ENCODE measurements at places on chromosomes 6 and 20. TPM values are rescaled to one million over a fixed set of nuclear protein-coding genes. Genes with fewer than 3 reads are reported as not detected.

DNA sequence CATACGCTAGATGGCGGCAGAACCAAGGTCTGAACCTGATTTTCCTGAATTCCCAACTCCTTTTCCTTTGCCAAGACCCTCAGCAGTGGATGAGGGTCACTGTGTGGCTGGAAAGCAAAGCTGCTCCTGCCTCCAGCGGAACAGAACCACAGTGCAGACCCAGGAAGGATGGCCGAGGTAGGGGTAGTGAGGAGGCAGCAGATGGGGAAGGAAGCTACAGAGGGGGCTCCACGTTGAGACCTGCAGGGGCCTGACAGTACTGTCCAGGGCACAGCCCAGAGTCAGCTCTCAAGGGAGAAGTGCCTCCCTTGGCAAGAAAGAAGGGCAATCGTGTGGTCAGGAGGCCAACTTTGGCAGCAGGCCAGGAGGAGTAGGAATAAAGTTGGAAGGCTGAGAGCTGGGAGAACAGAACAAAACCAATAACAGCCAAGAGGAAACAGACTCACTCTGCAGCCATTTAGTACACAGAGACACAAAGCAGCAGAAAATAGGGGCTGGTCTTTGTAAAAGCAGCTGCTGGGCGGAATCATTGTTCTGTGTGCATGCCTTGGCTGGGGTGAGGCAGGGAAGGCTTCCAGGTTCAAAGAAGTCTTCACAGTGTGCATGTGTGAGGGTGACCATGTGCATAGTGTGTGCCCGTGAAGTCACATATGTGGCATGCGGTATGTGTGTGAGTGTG is 3.1 kb downstream of the GABRR2 start:
- H3K36me3 ChIP-seq: peaks cover 5% of the 10 kb centered on the region
- peak; percentile 54 for DNase-seq
- peaks cover 6% of the 10 kb centered on the region for H3K4me1 ChIP-seq
- H3K4me3 ChIP-seq: no peak overlapping the region

DNA sequence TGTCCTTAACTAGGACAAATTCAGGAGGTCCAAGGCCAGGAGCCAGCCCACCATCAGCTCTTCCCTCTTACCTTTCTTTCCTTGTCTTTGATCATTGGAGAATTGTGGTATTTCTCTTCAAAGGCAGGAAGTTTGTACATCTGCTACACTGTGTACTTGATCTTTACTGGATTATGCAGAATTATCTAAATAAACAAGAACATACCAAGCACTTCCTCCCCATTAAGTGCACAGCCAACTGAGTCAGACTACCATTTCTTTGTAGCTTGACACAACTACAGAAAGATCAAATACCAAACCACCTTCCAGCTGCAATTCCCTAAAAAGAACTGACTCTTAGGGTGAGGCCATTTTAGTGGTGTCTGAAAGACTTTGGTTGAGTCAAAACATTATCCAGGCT is 195.1 kb downstream of the HDGFL1 start:
- peaks cover 5% of the 10 kb centered on the region for H3K4me1 ChIP-seq
- DNase-seq: peak; percentile 85

DNA sequence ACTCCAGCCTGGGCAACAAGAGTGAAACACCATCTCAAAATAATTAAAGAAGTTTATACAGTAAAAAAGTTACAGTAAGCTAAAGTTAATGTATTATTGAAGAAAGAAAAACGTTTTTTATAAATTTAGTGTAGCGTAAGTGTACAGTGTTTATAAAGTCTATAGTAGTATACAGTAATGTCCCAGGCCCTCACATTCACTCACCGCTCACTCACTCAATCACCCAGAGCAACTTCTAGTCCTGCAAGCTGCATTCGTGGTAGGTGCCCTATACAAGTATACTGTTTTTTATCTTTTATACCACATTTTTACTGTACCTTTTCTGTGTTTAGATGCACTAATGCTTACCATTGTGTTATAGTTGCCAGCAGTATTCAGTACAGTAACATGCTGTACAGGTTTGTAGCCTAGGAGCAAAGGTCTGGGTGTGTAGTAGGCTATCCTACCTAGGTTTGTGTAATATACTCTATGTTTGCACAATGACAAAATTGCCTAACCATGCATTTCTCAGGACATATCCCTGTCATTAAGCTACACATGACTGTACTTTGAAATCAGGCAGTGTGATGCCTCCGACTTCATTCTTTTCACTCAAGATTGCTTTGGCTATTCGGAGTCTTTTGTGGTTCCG is 16.7 kb downstream of the MGME1 start:
- no peak overlapping the region for H3K4me3 ChIP-seq
- peaks cover 2% of the 10 kb centered on the region for H3K36me3 ChIP-seq
- no peak overlapping the region for H3K27ac ChIP-seq
- H3K27me3 ChIP-seq: no peaks in the 10 kb centered on the region
- no peak for DNase-seq
- peaks cover 4% of the 10 kb centered on the region for H3K4me1 ChIP-seq

- DNase-seq: peak; percentile 2
- H3K4me1 ChIP-seq: no peaks in the 10 kb centered on the region
- no peak overlapping the region for H3K4me3 ChIP-seq
- no peaks in the 10 kb centered on the region for H3K36me3 ChIP-seq
- no peaks in the 10 kb centered on the region for H3K27me3 ChIP-seq
These were observed 252.9 kb downstream of the TPBG start for GRCh38 chr6:82616386-82617028.

DNA sequence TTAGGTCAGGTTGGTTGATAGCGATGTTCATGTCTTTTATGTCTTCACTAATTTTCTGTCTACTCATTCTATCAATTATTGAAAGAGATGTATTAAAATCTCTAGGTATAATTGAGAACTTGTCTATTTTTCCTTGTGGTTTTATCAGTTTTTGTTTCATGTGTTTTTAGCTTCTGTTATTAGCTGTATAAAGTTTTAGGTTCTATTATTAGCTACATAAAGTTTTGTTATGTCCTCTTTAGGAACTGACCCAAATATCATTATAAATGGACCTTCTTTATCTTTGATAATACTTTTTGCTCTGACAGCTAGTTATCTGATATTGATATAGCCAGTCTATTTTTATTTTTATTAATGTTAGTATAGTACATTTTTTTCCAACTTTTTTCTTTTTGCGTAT is 92.4 kb upstream of the TMEM170B start:
- no peaks in the 10 kb centered on the region for H3K36me3 ChIP-seq
- DNase-seq: no peak
- no peak overlapping the region for H3K27ac ChIP-seq
- H3K27me3 ChIP-seq: no peaks in the 10 kb centered on the region

GRCh38 chr6:195861-196360 is 96.4 kb upstream of the DUSP22 start:
- H3K27ac ChIP-seq: no peak overlapping the region
- no peak overlapping the region for H3K4me3 ChIP-seq
- DNase-seq: peak; percentile 22
- no peaks in the 10 kb centered on the region for H3K4me1 ChIP-seq
- H3K36me3 ChIP-seq: no peaks in the 10 kb centered on the region

- no peak for DNase-seq
- no peak overlapping the region for H3K27ac ChIP-seq
- no peaks in the 10 kb centered on the region for H3K27me3 ChIP-seq
- H3K4me1 ChIP-seq: peaks cover 7% of the 10 kb centered on the region
- H3K36me3 ChIP-seq: no peaks in the 10 kb centered on the region
These were observed 549.6 kb upstream of the CITED2 start for GRCh38 chr6:139923964-139924475.

DNA sequence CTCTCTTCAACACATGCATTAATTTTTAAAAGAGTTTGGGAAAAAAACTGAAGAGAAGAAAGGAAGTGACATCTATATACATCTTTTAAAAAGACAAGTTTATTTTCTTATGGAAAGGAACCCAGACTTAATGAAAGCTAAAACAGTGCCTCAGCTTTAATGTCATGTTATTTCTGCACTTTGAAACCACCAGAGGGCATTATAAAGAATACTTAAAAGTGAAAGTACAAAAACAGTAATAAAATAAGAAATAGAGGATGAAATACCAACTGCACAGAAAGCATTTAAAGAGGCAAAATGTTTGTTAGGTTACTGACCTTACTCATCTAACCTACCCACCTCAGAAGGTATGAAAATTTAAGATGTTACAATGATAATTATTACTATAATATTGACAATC is 98.8 kb downstream of the HUS1B start:
- H3K27me3 ChIP-seq: no peaks in the 10 kb centered on the region
- peaks cover 21% of the 10 kb centered on the region for H3K36me3 ChIP-seq
- H3K27ac ChIP-seq: no peak overlapping the region
- no peak for DNase-seq
- H3K4me1 ChIP-seq: no peaks in the 10 kb centered on the region
- no peak overlapping the region for H3K4me3 ChIP-seq

DNA sequence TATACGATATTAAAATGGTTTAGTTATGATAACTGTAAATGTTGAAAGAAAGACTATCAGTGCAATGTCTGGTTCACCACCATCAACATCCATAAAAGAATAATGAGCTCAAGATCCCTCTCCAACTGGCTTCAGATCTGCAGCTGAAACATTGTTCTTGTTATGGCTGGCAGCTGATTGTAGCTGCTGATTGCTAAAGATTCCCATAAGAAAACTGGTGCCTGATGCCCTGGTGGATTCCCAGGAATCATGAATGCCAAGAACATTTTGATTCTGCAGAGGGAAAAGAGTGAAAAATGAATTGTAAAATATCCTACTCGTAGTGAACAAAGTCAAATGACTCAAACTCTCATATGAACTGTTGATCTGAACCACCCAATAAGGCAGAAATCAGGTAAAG is 1160.2 kb downstream of the EPHA7 start:
- no peak overlapping the region for H3K27ac ChIP-seq
- H3K27me3 ChIP-seq: no peaks in the 10 kb centered on the region
- H3K4me3 ChIP-seq: no peak overlapping the region
- H3K36me3 ChIP-seq: no peaks in the 10 kb centered on the region
- H3K4me1 ChIP-seq: no peaks in the 10 kb centered on the region
- no peak for DNase-seq

GRCh38 chr6:22357724-22358189 is 60.9 kb upstream of the PRL start:
- H3K27me3 ChIP-seq: no peaks in the 10 kb centered on the region
- H3K4me1 ChIP-seq: no peaks in the 10 kb centered on the region
- no peak overlapping the region for H3K4me3 ChIP-seq
- H3K27ac ChIP-seq: no peak overlapping the region

DYNLT2 gene
- 1.1 TPM for total RNA-seq

DNPH1 gene
- 22.8 TPM for total RNA-seq

MYLK2 gene
- 0.18 TPM for total RNA-seq

TNF gene
- not detected for total RNA-seq

RIN2 gene
- 72.2 TPM for total RNA-seq
